HFFc6 (cell line): ENCODE measurements at places on chromosomes 6 and 20. TPM values are rescaled to one million over a fixed set of nuclear protein-coding genes. Genes with fewer than 3 reads are reported as not detected.

GRCh38 chr20:45445805-45446562 lies 23.6 kb upstream of the WFDC2 start:
- H3K36me3 ChIP-seq = no peaks in the 10 kb centered on the region
- peak; percentile 21 for DNase-seq
- peaks cover 5% of the 10 kb centered on the region; the same call in 1 of the 2 replicates for H3K4me1 ChIP-seq
- no peak overlapping the region for H3K27ac ChIP-seq

- no peak overlapping the region for H3K4me3 ChIP-seq
- no peaks in the 10 kb centered on the region; the same call in 1 of the 2 replicates for H3K4me1 ChIP-seq
- DNase-seq = no peak
- no peak overlapping the region for H3K27ac ChIP-seq
Measured at GRCh38 chr6:53373638-53374037, 24.9 kb upstream of the ELOVL5 start.

DNA sequence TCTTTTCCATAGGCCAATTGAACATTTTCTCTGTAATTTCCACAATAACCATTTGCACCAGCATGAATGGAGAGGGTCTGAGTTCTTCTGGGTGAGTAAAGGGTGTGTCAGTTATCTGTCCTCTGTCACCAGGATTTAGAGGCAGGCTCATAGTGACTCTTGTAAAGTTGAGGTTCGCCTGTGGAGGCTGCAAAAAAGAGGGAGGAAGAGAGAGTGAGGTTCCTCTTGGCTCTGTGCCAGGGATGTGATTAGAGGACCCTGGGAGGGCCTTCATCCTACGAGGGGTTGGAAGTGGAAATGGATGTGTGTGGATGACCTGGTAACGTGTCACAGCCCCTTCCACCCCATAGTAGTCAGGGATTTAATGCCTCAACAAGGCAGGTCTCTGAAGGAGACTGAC lies 242.0 kb downstream of the ESR1 start:
- peaks cover 34% of the 10 kb centered on the region for H3K4me1 ChIP-seq
- H3K27me3 ChIP-seq = peaks cover 2% of the 10 kb centered on the region
- H3K36me3 ChIP-seq = no peaks in the 10 kb centered on the region
- no peak for DNase-seq

DNA sequence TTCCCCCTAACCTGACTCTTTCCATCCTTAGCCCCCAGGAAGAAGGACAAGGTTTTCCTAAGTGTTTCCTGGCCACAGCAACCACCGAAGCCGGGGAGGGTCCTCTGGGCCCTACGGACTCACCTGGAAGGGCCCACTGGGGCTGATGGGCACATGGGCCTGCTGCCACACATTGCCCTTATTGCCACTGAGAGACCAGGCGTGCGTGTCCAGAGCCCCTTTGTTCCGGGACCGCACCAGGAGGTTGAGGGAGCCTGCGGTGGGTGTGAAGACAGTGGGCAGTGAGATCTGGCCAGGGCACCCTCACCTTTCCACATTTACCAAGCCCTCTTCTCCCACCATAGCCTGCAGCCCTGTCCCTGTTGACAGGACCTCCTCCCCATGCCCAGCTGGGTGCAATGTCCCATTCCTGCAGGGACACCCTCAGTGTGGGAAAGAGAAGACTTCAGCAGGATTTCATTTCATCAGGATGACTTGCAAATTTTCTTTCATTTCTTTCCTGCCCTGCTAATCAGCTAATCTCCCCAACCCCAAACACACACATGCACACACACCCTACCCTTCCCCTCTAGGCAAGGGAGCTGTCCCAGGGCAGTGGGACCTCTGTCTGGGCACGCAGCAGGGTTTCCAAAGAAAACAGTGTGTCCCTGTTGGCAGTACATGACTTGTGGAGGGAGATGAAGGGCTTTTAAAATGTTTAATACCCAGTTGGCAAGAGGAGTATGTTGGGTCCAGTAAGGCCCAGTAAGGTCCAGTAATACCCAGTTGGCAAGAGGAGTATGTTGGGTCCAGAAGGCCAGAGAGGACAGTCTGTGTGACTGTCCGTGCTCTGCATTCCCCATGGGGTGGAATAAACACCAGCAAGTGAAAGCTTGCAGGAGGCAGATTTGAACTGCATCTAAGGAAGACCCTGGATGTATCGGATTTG lies 59.0 kb downstream of the MDGA1 start:
- H3K4me3 ChIP-seq = no peak overlapping the region
- peaks cover 8% of the 10 kb centered on the region for H3K4me1 ChIP-seq
- H3K27ac ChIP-seq = peak overlapping the region; percentile 65
- H3K27me3 ChIP-seq = peaks cover 10% of the 10 kb centered on the region
- H3K36me3 ChIP-seq = no peaks in the 10 kb centered on the region

GRCh38 chr6:93437491-93437890 lies 18.1 kb upstream of the EPHA7 start:
- no peaks in the 10 kb centered on the region for H3K36me3 ChIP-seq
- no peak for DNase-seq
- no peaks in the 10 kb centered on the region for H3K4me1 ChIP-seq
- H3K4me3 ChIP-seq = no peak overlapping the region
- no peak overlapping the region for H3K27ac ChIP-seq
- no peaks in the 10 kb centered on the region for H3K27me3 ChIP-seq

- no peaks in the 10 kb centered on the region for H3K27me3 ChIP-seq
- H3K4me3 ChIP-seq = no peak overlapping the region
- no peaks in the 10 kb centered on the region for H3K4me1 ChIP-seq
- no peaks in the 10 kb centered on the region for H3K36me3 ChIP-seq
Measured at GRCh38 chr6:120871416-120872261, 462.6 kb downstream of the TBC1D32 start.

DNA sequence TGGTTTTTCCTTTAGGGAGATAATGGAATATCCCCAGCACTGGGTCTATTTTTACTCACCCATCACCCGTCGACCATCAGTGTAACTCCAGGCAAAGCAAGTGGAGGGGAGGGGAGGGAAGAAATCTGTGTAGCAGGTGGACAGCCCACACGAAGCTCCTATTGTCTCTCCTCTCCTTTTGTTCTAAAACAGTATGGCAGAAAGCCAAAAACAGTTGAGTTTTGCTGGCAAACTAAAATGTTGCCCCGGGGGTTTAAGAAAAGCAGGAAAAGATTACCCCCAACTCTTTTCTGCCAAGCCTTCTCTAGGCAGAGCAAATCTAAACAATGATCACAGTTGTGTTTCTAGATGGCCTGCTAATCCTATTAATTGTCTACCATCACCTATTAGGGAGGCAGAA lies 89.7 kb downstream of the PREP start:
- no peak overlapping the region for H3K27ac ChIP-seq
- peaks cover 11% of the 10 kb centered on the region for H3K4me1 ChIP-seq
- DNase-seq = no peak
- no peak overlapping the region for H3K4me3 ChIP-seq
- H3K27me3 ChIP-seq = peaks cover 1% of the 10 kb centered on the region; the same call in 1 of the 2 replicates

- H3K27ac ChIP-seq = no peak overlapping the region
- no peak for DNase-seq
- no peak overlapping the region for H3K4me3 ChIP-seq
- H3K36me3 ChIP-seq = peaks cover 45% of the 10 kb centered on the region
Measured at GRCh38 chr20:6115221-6115895, 7.5 kb downstream of the FERMT1 start.

DNA sequence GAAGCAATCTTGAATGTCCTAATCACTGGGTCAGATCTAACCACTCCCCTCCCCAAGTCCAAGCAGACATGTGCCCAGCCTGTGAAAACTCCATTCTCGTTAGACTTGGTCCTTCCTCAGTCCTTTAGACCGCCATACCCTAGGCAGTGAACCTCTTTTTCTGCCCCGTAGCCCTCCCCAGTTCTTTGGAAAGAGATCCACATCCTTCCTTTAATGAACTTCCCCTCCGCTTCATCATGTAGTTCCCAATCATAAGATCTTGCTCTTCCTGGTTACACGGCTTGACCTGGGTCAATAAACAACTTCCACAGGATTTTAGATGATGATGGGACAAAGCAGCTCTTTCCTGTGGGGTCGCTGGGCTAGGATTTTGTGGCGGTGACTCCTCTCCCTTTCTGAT lies 9.6 kb downstream of the AHCY start:
- H3K27ac ChIP-seq = no peak overlapping the region
- H3K27me3 ChIP-seq = peaks cover 2% of the 10 kb centered on the region; the same call in 1 of the 2 replicates
- H3K4me3 ChIP-seq = no peak overlapping the region
- H3K4me1 ChIP-seq = no peaks in the 10 kb centered on the region
- DNase-seq = no peak

DNA sequence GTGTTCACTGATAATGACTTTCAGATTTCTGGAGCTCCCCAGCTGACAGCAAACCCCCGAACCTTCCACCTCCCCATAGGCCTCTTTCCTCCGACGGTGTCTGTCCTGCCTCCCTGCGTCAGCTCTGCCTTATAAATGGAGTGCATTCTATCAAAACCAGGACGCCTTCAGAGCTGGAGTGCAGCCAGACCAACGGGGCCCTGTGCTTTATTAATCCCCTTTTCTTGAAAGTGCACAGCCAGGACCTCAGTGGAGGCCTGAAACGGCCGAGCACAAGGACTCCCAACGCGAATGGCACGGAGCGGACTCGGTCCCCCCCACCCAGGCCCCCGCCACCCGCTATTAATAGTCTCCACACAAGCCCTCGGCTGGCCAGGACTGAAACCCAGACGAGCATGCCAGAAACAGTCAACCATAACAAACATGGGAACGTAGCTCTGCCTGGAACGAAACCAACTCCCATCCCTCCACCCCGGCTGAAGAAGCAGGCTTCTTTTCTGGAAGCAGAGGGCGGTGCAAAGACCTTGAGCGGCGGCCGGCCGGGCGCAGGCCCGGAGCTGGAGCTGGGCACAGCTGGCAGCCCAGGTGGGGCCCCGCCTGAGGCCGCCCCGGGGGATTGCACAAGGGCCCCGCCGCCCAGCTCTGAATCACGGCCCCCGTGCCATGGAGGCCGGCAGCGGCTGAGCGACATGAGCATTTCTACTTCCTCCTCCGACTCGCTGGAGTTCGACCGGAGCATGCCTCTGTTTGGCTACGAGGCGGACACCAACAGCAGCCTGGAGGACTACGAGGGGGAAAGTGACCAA lies 42.3 kb upstream of the NAA20 start:
- peaks cover 51% of the 10 kb centered on the region for H3K36me3 ChIP-seq
- H3K27me3 ChIP-seq = peaks cover 2% of the 10 kb centered on the region
- DNase-seq = peak; percentile 95
- H3K4me3 ChIP-seq = peak overlapping the region; percentile 90
- H3K4me1 ChIP-seq = peaks cover 52% of the 10 kb centered on the region

DNA sequence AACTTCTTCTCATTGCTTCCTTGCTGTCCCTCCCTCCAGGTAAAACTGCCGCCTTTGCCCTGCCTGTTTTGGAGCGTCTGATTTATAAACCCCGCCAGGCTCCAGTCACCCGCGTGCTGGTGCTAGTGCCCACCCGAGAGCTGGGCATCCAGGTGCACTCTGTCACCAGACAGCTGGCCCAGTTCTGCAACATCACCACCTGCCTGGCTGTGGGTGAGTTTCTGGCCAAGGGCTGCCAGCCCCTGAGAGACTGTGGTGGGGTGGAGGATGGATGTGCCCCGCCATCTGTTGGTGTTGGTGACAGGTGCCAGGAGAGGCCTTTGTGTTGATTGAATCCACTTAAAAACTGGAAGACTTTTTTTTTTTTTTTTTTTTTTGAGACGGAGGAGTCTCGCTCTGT lies 9.5 kb downstream of the DDX27 start:
- peaks cover 11% of the 10 kb centered on the region; the same call in 1 of the 2 replicates for H3K4me1 ChIP-seq
- DNase-seq = no peak
- H3K27me3 ChIP-seq = no peaks in the 10 kb centered on the region; the same call in none of the 2 replicates
- peaks cover 24% of the 10 kb centered on the region for H3K36me3 ChIP-seq
- no peak overlapping the region for H3K4me3 ChIP-seq
- H3K27ac ChIP-seq = no peak overlapping the region

DNA sequence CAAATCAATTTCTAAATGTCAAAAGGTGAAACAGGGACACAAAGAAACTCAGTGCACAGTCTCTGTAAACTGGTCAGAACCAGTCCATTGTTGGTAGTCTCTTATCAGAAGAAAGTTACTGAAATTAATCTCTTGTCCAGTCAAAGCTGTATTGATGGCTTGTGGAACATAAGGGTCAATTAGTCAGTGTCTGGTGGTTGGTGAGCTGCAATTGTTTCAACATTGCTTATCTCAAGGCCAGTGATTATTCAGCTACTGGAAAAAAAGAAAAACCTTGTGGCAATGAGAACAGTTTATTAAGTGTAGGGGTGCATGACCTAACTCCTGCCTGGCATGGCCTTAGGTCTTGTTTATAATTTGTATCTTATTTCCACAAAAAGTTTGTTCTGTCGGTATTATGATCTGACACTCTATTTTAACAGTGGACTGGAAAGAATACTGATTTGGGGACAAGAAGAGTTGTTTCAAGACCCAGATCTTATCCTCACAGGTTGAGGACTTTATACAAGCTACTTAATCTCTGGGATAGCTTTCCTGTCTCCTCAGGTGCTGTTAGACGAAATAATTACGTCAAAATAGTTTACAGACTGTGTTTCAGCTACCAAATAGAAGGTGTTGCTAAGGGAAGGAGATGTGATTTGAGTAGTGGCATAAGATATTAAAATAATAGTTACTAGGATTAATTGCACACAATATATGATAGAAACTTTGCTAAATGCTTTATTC lies 520.0 kb upstream of the IRAK1BP1 start:
- H3K27ac ChIP-seq = no peak overlapping the region
- no peaks in the 10 kb centered on the region for H3K4me1 ChIP-seq

DNA sequence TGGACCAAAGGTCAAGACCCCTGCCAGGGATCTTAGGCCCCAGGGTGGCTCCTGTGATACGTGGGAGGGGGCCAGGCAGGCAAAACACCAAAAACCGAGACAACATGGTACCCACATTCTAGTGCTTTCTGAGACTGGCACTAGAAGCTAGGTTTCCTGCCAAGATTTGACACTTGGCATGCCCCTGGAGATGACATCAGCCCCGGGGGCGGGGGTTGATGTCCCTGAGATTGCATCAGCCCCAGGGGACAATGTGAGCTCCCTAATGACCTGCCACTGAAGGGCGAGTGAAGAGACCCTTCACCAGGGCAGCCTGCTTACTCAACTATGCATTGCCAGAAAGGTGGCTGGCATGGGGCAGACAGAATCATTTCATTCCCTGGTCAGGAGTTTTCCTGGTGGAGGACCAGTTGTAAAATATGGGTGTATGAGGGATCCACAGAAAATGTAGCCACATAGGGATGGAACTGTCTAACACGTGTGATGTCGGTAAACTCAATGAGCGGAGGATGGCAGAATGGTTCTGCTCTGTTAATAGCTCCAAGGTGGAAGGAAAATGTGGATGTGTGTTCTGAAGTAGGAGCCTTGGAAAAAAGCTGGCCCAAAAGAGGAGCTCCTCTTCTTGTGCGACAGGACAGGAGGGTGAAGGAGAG lies 219.7 kb downstream of the UNC5CL start:
- H3K4me3 ChIP-seq = no peak overlapping the region
- H3K4me1 ChIP-seq = peaks cover 18% of the 10 kb centered on the region
- no peaks in the 10 kb centered on the region for H3K36me3 ChIP-seq

The PPIL6 gene
- total RNA-seq = 0.53 to 0.66 TPM (median 0.61 TPM) in 3 replicates

The BPI gene
- not detected in 2 replicates for total RNA-seq

The BMP5 gene
- not detected in 3 replicates for total RNA-seq

The DHX35 gene
- 5.7 to 6.6 TPM (median 6.5 TPM) in 3 replicates for total RNA-seq

The RIPPLY2 gene
- not detected in 3 replicates for total RNA-seq

The MAP7 gene
- total RNA-seq = 0.30 to 0.35 TPM (median 0.30 TPM) in 3 replicates

The ARG1 gene
- not detected in 3 replicates for total RNA-seq
